ENCODE measurements at places on chromosomes 6 and 20. TPM values are rescaled to one million over a fixed set of nuclear protein-coding genes. Genes with fewer than 3 reads are reported as not detected.

PNLDC1 gene
- not detected for polyA plus RNA-seq

DNA sequence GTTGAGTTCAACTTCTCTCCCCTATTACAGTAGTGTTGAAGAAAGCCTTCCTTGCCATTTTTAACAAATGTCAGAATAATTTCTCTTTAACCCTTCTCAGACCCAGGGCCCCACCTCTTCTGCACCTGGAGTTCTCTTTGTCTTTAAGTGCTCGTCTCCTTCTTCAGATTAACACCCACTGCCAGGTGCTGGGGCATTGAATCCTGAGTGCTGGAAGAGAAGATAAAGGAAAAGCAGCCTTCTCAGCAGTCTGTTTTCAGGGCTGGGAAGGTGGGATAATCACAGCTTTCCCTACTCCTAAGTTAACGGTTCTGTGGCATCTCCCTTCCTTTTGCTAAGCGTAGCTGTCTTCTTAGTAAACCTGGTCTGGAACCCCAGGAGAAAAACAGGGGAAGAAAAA, 114.6 kb upstream of the TAB2 start:
- no peaks in the 10 kb centered on the region for H3K36me3 ChIP-seq
- no peak for DNase-seq
- no peaks in the 10 kb centered on the region for H3K27me3 ChIP-seq
- no peak overlapping the region for H3K4me3 ChIP-seq
- H3K4me1 ChIP-seq, result peaks cover 9% of the 10 kb centered on the region

- H3K4me3 ChIP-seq, result no peak overlapping the region
- H3K36me3 ChIP-seq, result peaks cover 51% of the 10 kb centered on the region
- H3K27ac ChIP-seq, result no peak overlapping the region
- H3K27me3 ChIP-seq, result no peaks in the 10 kb centered on the region
Measured at GRCh38 chr6:83169511-83169910, 23.6 kb downstream of the PGM3 start.

GRCh38 chr6:156875062-156875461, 97.9 kb downstream of the ARID1B start:
- H3K4me1 ChIP-seq, result peaks cover 36% of the 10 kb centered on the region
- no peak for DNase-seq
- H3K36me3 ChIP-seq, result no peaks in the 10 kb centered on the region
- no peak overlapping the region for H3K27ac ChIP-seq
- H3K4me3 ChIP-seq, result no peak overlapping the region

ISM1 gene
- polyA plus RNA-seq, result 2.5 TPM

DNA sequence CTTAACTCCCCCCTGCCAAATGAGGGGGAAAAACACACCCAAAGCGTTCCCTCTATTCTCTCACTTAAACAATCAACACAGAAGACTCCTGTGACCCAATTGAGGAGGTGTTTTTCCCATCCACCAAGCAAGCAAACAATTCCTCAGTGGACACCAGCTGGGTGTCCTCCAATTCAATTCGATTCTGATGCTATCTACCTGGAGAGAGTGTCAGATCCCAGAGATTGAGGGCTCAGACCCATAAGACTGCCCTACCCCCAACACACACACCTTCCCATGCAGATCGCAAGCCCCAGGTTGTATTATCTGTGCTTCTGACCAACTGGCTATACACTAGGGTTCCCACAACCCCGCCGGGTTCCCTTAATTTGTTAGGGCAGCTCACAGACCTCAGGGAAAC, 36.8 kb downstream of the MYLIP start:
- no peak overlapping the region for H3K27ac ChIP-seq
- no peak overlapping the region for H3K4me3 ChIP-seq
- peaks cover 4% of the 10 kb centered on the region for H3K27me3 ChIP-seq

- H3K36me3 ChIP-seq, result no peaks in the 10 kb centered on the region
- no peak for DNase-seq
- no peak overlapping the region for H3K4me3 ChIP-seq
- no peaks in the 10 kb centered on the region for H3K4me1 ChIP-seq
- H3K27me3 ChIP-seq, result no peaks in the 10 kb centered on the region
Measured at GRCh38 chr6:109165392-109165974, 70.2 kb downstream of the CEP57L1 start.

FAXC gene
- not detected for polyA plus RNA-seq

GRCh38 chr6:91240878-91241603, 654.2 kb upstream of the MAP3K7 start:
- H3K4me3 ChIP-seq, result no peak overlapping the region
- H3K27me3 ChIP-seq, result no peaks in the 10 kb centered on the region
- no peak for DNase-seq
- no peaks in the 10 kb centered on the region for H3K4me1 ChIP-seq
- H3K36me3 ChIP-seq, result no peaks in the 10 kb centered on the region

- H3K27ac ChIP-seq, result no peak overlapping the region
- no peak overlapping the region for H3K4me3 ChIP-seq
- H3K36me3 ChIP-seq, result no peaks in the 10 kb centered on the region
Measured at GRCh38 chr20:60034231-60035110, 76.2 kb downstream of the CDH26 start.

LGSN gene
- polyA plus RNA-seq, result not detected

- no peak for DNase-seq
- peaks cover 47% of the 10 kb centered on the region for H3K36me3 ChIP-seq
- no peak overlapping the region for H3K4me3 ChIP-seq
- no peak overlapping the region for H3K27ac ChIP-seq
- peaks cover 16% of the 10 kb centered on the region for H3K4me1 ChIP-seq
Measured at GRCh38 chr6:36492092-36492491, 49.3 kb downstream of the KCTD20 start.

GRCh38 chr6:12266571-12266970, 23.6 kb upstream of the EDN1 start:
- no peak for DNase-seq
- H3K27me3 ChIP-seq, result no peaks in the 10 kb centered on the region
- no peak overlapping the region for H3K27ac ChIP-seq

WFDC10B gene
- polyA plus RNA-seq, result not detected

OOEP gene
- 1.1 TPM for polyA plus RNA-seq

DNA sequence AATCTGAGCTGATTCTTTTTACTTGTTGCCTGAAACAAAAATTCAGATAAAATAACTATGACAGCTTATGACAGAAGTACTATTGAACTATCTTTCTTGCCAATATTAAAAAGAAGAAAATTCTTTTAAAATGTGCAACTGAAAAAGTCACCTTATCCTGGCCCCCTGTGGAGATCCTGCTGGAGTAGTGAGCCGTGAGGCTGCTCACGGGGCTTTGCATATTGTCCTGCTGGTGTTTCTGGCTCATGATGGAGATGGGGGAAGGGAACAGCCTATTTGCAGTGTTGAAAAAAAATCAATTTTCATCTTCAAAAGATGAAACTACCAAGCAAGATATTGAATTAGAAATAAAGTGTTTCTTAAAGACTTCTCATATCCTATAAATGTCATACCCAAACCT, 216.0 kb downstream of the SAMD5 start:
- no peaks in the 10 kb centered on the region for H3K27me3 ChIP-seq
- no peaks in the 10 kb centered on the region for H3K4me1 ChIP-seq
- H3K27ac ChIP-seq, result no peak overlapping the region
- no peak for DNase-seq
- H3K4me3 ChIP-seq, result no peak overlapping the region

DNA sequence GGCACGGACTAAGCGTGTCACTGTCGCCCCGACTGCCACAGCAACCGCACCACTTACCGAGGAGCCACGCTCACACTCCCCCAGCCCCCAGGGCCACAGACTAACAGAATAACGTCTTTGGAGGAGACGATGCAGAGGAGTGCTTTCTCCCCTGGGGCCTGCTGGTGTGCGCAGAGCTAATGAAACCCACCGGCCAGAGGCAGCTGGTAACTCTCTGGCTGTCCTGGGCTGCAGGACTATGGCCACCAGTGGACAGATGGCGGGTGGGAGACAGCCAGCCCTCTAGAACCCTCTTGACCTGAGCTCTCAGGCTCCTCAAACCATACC, 228.0 kb downstream of the DLL1 start:
- no peaks in the 10 kb centered on the region for H3K36me3 ChIP-seq
- no peak for DNase-seq
- no peaks in the 10 kb centered on the region for H3K4me1 ChIP-seq
- H3K4me3 ChIP-seq, result no peak overlapping the region
- no peaks in the 10 kb centered on the region for H3K27me3 ChIP-seq

DNA sequence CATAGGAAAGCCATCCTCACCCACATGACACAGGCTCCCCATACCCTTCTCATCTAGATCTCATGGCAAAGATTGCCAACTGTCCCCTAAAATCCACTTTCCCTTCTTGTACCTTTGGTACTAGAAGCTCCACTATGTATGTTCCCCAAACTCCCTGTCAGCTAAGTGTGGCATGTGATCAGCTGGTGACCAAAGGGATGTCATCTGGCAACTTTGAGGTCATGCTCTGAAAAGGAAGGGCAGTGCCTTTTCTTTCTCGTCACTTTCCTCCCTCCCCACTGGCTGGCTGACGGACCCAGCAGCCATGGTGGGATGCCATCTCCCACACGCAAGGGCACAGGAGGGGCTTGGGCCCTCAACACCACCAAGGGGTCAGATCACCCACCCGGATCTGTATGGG, 23.8 kb upstream of the TAF8 start:
- DNase-seq, result no peak
- H3K4me1 ChIP-seq, result peaks cover 100% of the 10 kb centered on the region
- H3K4me3 ChIP-seq, result no peak overlapping the region
- H3K27ac ChIP-seq, result peak overlapping the region; percentile 39
- peaks cover 16% of the 10 kb centered on the region for H3K36me3 ChIP-seq

GRCh38 chr6:148035806-148036390, 306.7 kb upstream of the SASH1 start:
- H3K36me3 ChIP-seq, result no peaks in the 10 kb centered on the region
- no peaks in the 10 kb centered on the region for H3K4me1 ChIP-seq
- no peaks in the 10 kb centered on the region for H3K27me3 ChIP-seq
- H3K27ac ChIP-seq, result no peak overlapping the region

ANGPT4 gene
- not detected for polyA plus RNA-seq

HLA-DQB1 gene
- 11.1 TPM for polyA plus RNA-seq

- no peaks in the 10 kb centered on the region for H3K36me3 ChIP-seq
- no peak overlapping the region for H3K27ac ChIP-seq
- no peaks in the 10 kb centered on the region for H3K4me1 ChIP-seq
- peaks cover 4% of the 10 kb centered on the region for H3K27me3 ChIP-seq
- no peak for DNase-seq
Measured at GRCh38 chr6:125325586-125325985, 23.8 kb upstream of the HDDC2 start.

GTSF1L gene
- polyA plus RNA-seq, result not detected

DNA sequence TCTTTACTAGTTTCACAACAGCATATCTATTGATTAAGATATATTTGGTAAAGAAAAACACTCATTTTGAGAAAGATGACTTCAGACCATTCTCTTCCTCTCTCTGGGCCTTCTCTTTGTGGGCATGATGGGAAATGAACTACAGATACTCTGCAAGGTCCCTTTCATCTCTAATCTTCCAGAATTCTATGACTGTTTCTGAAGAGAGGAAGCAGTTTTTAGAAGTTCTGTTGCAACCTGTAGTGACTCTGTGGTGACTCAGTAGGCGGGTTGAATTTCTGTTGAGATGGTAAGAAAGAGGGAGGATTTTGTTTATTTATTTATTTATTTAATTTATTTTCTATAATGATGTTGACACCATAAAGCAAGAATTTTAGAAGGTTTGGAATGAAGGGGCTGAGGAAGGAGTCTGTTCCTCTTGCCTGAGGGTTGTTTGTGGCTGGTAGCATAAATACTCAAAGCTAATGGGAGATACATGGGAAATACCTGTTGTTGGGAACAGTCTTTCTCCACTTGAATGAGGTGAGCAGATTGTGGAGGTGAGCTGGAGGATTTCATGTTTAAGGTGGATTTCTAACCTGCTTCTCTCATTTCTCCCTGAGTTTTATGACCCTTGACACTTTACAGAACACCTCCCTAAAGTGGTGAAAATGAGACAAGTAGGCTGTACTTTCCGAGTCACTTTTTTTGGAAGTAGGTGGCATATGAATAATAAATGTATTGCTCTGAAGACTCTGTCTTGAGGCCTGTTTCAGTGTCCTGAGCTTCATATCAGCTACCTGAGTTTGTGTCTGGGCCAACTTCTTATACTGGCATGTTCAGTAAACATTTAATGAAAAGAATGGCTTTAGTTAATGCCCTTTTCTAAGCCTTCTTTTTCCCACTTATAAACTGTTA, 15.0 kb downstream of the ACSS2 start:
- no peaks in the 10 kb centered on the region for H3K27me3 ChIP-seq
- H3K4me1 ChIP-seq, result peaks cover 12% of the 10 kb centered on the region
- H3K36me3 ChIP-seq, result no peaks in the 10 kb centered on the region
- no peak overlapping the region for H3K27ac ChIP-seq
- no peak overlapping the region for H3K4me3 ChIP-seq
- no peak for DNase-seq

DNA sequence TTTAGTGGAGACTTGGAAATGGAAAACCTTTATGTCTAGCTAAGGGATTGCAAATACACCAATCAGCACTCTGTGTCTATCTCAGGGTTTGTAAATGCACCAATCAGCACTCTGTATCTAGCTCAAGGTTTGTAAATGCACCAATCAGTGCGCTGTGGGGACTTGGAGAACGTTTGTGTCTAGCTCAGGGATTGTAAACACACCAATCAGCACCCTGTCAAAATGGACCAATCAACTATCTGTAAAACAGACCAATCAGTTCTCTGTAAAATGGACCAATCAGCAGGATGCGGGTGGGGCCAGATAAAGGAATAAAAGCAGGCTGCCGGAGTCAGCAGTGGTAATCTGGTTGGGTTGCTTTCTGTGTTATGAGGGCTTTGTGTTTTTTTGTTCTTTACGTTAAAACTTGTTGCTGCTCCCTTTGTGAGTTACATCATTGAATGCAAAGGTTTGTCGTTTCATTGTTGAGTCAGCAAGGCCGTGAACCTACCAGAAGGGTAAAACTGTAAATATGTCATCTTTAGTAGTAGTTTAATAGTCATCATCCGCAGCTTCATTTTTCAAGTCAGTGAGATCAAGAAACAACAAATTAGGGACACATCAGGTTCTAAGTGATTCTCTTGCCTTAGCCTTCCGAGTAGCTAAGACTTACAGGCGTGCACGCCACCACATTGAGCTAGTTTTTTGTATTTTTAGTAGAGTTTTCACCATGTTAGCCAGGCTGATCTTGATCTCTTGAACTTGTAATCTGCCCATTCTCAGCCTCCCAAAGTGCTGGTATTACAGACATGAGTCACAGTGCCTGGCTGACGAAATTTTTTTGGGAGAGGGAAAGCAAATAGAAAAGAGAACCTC, 22.7 kb upstream of the NUP153 start:
- no peak for DNase-seq
- no peak overlapping the region for H3K27ac ChIP-seq
- no peaks in the 10 kb centered on the region for H3K27me3 ChIP-seq
- no peak overlapping the region for H3K4me3 ChIP-seq
- H3K4me1 ChIP-seq, result no peaks in the 10 kb centered on the region
- no peaks in the 10 kb centered on the region for H3K36me3 ChIP-seq

DNA sequence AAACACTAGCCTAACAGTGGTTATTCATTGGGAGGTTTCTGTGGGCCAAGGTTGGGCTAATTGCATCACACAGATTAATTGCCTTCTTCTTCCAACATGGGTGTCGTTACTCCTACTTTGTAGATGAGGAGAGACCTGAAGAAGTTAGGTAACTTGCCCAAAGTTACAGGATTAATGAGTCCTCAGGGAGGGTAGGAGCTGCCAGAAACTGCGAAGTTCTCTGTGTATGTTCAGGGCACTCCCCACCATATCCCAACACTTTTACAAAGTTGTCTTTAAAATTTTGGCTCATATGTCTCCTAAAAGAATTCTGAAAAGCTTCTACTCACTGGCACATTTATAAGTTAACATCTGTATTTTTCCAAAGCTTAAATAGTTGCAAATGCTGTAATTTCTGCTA, 323.5 kb upstream of the HSF2 start:
- no peak overlapping the region for H3K27ac ChIP-seq
- DNase-seq, result no peak
- no peaks in the 10 kb centered on the region for H3K36me3 ChIP-seq
- H3K27me3 ChIP-seq, result no peaks in the 10 kb centered on the region

PPP1R3G gene
- not detected for polyA plus RNA-seq

All from CD4-positive, alpha-beta memory T cell (primary cell).